Myometrial cell (primary cell): ENCODE measurements at places on chromosomes 1 and 21. TPM values are rescaled to one million over a fixed set of nuclear protein-coding genes. Genes with fewer than 3 reads are reported as not detected.

The CELA2A gene
- total RNA-seq = not detected in 2 replicates

The GPATCH4 gene
- total RNA-seq = 9.8 and 17.9 TPM in 2 replicates

The PSMB4 gene
- total RNA-seq = 401 and 482 TPM in 2 replicates

The SH3BGR gene
- total RNA-seq = 1.2 and 4.9 TPM in 2 replicates

The SYTL1 gene
- total RNA-seq = 2.8 TPM in 1 of 2 replicates, not detected in the other

The ERICH3 gene
- total RNA-seq = not detected in 2 replicates

The COX20 gene
- 17.9 and 21.3 TPM in 2 replicates for total RNA-seq

The MATN1 gene
- total RNA-seq = not detected in 2 replicates

The GJA9 gene
- total RNA-seq = not detected in 2 replicates

The RXFP4 gene
- not detected in 2 replicates for total RNA-seq

The CLCA4 gene
- not detected in 2 replicates for total RNA-seq

The CLCNKA gene
- not detected in 2 replicates for total RNA-seq

The KRTAP11-1 gene
- not detected in 2 replicates for total RNA-seq

The PIGK gene
- total RNA-seq = 35.8 and 41.5 TPM in 2 replicates

The PIK3CD gene
- total RNA-seq = 9.0 and 10.1 TPM in 2 replicates

The OR2L13 gene
- total RNA-seq = not detected in 2 replicates

The SSU72 gene
- total RNA-seq = 104 and 107 TPM in 2 replicates

The CHD5 gene
- not detected in 2 replicates for total RNA-seq

The OR14A16 gene
- total RNA-seq = not detected in 2 replicates

The RASSF5 gene
- total RNA-seq = under 0.01 and 0.71 TPM in 2 replicates

The GLMN gene
- 12.6 and 13.8 TPM in 2 replicates for total RNA-seq

The HSD3B1 gene
- not detected in 2 replicates for total RNA-seq

The ICOSLG gene
- total RNA-seq = not detected in 2 replicates

The CTTNBP2NL gene
- 13.0 and 17.5 TPM in 2 replicates for total RNA-seq

The FCER1A gene
- total RNA-seq = not detected in 2 replicates

The B3GALT2 gene
- 0.29 and 0.53 TPM in 2 replicates for total RNA-seq

The C1orf50 gene
- total RNA-seq = 2.6 and 3.0 TPM in 2 replicates

The CELA2B gene
- total RNA-seq = not detected in 2 replicates
